Amniotic epithelial cell (primary cell): ENCODE measurements at places on chromosomes 2 and 18.
A peak's percentile ranks its signal among the peaks of the same experiment; 100 is the strongest.

DNA sequence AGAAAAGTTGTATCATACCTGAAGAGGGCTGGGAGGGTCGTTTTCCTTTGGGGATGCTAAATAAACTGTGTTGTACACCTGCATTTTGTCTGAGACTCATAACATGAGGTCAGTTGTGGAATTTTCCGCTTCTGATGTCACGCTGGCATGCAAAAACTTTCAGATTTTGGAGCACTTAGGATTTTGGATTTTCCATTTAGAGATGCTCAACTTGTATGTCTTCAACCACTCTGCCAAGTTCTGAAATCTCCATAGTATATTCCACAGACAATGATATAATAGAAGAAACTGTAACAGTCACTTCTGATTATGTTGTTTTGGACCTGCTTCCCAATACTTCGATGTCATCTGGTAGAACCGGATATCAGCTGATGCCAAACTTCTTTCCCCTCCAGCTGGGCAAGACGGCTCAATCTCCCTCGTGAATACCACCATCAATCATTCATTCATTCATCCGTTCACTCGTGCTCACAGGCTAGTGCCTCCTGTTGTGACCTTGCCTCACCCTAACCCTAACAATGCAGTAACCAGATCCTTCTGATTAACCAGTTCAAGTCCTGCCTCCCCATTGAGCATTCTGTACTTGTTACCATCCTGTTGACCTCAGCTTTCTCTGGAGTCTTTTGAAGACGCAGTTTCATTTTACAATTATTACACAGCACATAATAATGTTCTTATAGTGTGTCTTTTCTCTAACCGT lies 5.3 kb upstream of the PLEKHH2 start:
- DNase-seq = no peak

- DNase-seq = peak; percentile 69
Measured at GRCh38 chr2:42959234-42960001, 167.0 kb upstream of the HAAO start.

- DNase-seq = peak; percentile 8
Measured at GRCh38 chr2:200930947-200931626, 32.4 kb downstream of the ORC2 start.

DNA sequence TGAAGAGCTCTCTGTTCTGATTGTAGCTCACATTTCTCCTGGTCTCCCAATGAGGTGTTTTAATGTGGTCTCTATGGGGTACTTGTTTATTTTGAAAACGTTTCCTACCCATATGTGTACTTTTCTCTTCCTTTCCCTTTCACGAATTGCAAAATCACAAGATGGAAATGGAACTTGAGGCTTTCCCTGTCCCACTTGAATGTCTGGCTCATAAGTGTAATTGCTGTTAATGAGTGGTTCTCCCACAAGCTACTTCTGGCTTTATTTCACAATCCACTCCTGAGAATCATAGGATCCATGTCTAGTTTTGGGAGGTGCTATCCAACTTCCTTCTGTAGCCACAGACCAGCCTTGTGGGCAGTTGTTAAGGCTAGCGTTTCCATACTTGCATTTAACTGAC lies 81.1 kb upstream of the CAVIN2 start:
- DNase-seq = peak; percentile 73

- DNase-seq = no peak
Measured at GRCh38 chr18:78199002-78199401, 780.6 kb upstream of the SALL3 start.

GRCh38 chr2:24919506-24920097 lies 435 bp downstream of the ADCY3 start:
- no peak for DNase-seq

- DNase-seq = no peak
Measured at GRCh38 chr2:226295681-226296080, 503.9 kb downstream of the IRS1 start.

- DNase-seq = no peak
Measured at GRCh38 chr2:20596193-20596972, 54.5 kb downstream of the HS1BP3 start.
